ENCODE measurements at places on chromosomes 4 and X. TPM values are rescaled to one million over a fixed set of nuclear protein-coding genes. Genes with fewer than 3 reads are reported as not detected.

- peak; percentile 55 for DNase-seq
Measured at GRCh38 chr4:140044337-140044902, 109.6 kb downstream of the MAML3 start.

Gene MAOB
- total RNA-seq: under 0.01 TPM

DNA sequence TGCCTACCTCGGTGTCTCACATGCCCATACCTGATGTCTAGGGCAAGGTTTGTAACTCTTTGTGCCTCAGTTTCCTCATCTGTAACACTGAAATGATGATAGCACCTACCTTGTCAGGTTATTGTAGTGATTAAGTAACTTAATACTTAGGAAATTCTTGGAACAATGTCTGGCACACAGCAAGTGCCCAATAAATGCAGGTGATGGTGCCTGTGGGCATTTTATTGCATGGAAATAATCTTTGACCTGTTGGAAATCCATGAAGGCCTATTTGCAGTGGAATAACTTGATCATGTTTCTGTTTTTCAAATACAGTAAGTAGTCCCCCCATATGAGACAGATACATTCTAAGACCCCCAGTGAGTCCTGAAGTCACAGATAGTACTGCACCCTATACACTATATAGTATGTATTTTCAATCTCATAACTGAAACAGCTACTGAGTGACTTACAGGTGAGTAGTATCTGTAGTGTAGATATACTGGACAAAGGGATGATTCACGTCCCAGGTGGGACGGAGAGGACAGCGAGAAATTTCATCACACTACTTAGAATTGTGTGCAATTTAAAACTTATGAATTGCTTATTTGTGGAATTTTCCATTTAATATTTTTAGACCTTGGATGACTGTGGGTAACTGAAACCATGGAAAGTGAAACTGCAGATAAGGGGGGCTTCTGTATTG, 42.1 kb downstream of the AFF1 start:
- peak; percentile 84 for DNase-seq

- DNase-seq: no peak
Measured at GRCh38 chr4:159400558-159401225, 297.8 kb downstream of the RAPGEF2 start.

DNA sequence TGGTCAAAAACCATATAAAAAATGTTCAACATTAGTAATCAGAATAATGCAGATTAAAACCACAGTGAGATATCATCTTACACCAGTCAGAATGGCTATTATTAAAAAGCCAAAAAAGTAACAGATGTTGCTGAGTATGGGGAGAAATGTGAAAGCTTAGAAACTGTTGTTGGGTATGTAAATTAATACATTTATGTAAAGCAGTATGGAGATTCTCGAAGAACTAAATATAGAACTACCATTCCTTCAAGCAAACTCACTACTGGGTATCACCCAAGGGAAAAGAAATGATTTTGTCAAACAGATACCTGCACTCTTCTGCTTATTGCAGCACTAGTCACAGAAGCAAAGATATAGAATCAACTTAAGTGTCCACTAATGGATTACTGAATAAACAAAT, 576.4 kb upstream of the EPHA5 start:
- DNase-seq: no peak

DNA sequence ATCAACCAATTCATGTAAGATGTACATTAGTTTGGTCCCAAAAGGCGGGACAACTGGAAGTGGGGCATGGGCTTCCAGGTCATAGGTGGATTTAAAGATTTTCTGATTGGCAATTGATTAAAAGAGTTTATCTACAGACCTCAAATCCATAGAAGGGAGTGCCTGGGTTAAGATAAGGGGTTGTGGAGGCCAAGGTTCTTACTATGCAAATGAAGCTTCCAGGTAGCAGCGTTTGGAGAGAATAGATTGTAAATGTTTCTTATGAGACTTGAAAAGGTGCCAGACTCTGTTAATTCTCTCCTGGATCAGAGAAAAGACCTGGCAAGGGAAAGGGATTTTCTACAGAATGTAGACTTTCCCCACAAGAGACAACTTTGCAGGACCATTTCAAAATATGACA, 2.4 kb downstream of the MGST2 start:
- DNase-seq: no peak

- no peak for DNase-seq
Measured at GRCh38 chrX:67717571-67717970, 173.8 kb downstream of the AR start.

Gene PUDP
- total RNA-seq: 6.1 TPM

- no peak for DNase-seq
Measured at GRCh38 chr4:175443547-175443946, 368.5 kb downstream of the GPM6A start.

All from bronchial epithelial cell (primary cell).